ENCODE measurements at places on chromosomes 2 and 18.

DNA sequence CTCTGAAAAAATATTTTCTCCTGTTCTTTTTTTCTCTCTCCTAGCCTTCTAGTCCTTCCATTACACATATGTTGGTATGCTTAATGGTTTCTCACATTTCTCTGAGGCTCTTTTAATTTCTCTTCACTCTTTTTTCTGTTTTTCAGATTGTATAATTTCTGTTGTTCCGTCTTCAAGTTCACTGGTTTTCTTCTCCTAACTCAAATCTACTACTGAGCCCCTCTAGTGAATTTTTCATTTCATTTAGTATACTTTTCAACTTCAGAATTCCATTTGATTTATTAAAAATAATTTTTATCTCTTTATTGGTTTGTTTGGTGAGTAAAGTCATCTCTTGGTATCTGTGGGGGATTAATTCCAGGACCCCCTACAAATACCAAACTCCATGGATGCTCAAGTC lies 19.8 kb downstream of the C2orf49 start:
- DNase-seq, result no peak

DNA sequence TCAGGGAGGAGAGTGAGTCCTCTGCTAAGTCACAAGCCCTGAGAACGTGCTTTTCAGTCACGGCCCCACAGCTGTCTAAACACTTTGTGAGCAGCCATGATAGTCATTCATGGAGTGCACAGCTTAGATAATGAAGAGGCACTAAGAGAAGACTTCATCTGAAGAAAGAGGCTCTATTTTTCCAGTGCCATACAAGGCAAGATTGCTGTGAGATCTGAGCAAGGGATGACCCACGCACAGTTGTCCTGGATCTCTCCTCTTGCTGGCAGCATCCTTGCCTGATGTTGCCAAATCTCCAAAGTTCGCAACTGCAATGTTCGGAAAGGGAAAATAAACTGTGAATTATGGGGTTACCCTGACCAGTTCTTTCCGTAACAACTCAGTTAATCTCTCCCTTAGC lies 418.7 kb downstream of the MEIS1 start:
- no peak for DNase-seq

DNA sequence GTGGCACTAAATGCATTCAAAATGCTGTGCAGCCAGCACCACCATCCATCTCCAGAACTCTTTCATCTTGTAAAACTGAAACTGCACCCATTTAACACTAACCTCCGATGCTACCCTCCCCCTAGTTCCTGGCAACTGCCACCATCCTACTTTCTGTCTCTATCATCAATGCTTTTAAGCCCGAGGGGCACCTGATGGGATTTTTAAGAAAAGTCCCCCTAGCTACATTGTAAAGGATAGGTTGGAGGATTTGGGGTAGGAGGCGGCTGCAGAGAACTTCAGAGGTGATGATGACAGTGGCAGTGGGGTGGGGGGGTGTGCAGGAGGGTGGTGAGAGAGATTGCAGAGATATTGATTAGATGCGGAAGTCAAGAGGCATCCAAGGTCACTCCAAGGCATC lies 10.8 kb upstream of the YWHAQ start:
- no peak for DNase-seq

DNA sequence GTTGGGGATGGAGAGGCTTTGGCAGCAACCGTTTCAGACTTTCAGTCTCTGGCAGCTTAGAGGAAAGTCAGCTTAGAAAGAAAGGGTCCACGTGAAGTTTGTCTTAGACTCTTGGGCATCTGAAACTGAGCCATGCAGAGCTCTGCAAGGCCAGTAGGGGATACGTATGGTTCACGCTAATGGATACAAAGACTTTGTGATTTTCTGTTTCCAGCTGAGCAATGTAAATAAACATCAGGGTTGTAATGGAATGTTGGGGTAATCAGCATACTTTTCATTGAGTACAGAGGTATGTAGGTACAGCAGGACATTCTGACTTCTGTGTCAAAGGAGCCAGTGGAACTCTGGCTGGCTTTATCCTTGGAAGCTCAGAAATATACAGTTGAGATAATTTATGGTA lies 31.0 kb downstream of the RALB start:
- DNase-seq, result no peak

DNA sequence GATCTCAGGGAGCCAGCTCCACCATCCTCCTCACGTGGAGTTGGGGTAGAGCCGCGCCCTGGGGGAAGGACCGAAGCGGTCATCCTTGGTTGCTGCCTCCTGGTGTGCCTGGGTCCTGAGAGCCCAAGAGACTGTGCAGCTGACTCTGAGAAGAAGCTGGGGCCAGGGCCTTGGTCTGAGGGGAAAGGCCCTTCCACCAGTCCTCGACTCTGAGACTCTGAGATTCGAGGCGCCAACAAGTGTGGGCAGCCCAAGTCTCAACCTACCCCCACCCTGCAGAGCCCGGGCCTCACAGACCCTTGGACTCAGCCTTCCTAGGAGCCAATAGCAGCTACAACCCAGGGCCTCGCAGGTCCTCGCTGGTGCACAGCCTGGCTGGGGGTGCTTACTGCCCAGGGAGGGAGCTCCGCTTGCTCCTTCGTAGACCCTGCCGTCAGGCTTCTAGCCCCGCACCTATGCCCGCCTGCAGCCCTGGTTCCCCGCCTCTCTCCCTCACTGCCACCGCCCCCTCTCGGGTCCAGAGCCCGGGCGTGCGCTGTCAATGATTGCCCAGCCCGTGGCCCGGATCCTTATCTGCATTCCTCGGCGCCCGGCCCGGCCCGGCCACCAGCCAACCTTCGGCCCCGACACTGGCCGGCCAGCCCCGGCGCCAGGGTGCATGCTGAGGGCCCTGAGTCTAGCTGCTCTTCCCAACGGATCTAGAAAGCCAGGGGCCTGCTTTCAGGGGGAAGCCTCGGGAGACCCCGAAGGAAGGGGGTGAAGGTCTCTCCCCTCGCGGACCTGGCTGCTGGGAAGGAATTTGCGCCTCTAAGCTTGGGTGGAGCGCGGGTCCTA lies 2.0 kb downstream of the IHH start:
- no peak for DNase-seq

GRCh38 chr2:16010011-16010410 lies 69.7 kb downstream of the MYCN start:
- DNase-seq, result no peak

GRCh38 chr2:154696810-154697417 lies 1.6 kb upstream of the KCNJ3 start:
- no peak for DNase-seq

GRCh38 chr2:31606509-31606908 lies 25.8 kb upstream of the SRD5A2 start:
- peak; percentile 44 for DNase-seq

DNA sequence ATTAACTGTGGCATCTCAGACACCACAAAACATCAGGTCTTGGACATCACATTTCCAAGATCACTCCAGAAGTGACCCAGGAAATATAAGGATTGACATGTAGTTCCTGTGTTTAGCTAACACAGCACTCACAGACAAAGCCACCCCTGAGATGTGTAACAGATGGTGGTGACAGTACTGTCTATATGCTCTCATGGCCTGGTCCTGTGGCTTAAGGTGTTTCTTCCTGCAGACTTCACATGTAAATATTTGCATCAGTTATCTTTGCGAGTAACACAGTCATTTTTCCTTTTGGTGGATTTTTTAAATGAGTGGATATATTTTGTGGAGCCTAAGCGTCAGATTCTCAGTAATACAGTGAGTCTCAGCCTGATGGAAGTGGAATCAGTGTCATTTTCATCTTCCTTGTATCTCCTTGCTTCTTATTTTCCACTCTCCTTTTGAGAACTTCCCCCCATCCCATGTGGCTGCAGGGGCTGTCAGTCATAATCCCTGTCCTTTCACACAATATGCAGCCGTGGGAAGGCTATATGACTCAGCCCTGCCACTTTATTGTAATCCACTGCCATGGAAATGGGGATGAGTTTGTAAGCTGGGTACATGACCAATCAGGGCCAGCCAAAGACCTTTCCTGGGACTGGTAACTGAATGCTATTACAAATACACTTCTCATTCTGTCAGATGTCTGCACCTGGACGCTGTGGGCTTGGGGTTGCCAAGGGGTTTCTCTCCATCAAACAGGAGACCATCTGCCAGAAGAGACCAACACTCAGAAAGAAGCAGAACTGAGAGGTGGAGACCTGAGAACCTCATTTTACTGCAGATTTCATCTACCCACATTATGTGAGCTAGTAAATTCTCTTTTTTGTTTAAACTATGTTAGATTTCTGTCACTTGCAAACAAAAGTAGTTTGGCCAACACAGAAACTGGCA lies 74.3 kb downstream of the ICOS start:
- peak; percentile 54 for DNase-seq

Measured in foreskin keratinocyte (primary cell).